Karpas-422 (cell line): ENCODE measurements at places on chromosomes 1 and 21. TPM values are rescaled to one million over a fixed set of nuclear protein-coding genes. Genes with fewer than 3 reads are reported as not detected.
A peak's percentile ranks its signal among the peaks of the same experiment; 100 is the strongest.

DNA sequence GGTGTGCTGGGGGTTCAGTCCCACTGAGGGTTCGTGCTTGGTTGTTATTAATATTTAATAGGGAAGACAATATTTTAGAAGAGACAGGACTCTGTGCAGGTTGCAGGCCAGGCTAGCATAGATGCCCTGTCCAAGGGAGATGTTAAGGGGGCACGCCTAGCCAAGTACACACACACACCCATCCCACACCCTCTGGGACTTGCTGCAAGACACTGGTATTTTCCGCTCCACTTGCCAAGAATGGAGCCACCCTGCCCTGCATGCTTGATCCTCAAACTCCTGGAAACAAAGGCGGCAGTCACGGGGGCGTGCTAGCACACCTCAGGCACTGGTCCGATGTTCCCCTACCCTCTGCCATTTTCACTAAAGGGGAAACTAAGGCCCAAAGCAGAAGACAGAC is 99.1 kb downstream of the MRPL37 start:
- no peak for DNase-seq

GRCh38 chr1:33169290-33170055 is 12.4 kb downstream of the TRIM62 start:
- DNase-seq, result peak; percentile 78

DNA sequence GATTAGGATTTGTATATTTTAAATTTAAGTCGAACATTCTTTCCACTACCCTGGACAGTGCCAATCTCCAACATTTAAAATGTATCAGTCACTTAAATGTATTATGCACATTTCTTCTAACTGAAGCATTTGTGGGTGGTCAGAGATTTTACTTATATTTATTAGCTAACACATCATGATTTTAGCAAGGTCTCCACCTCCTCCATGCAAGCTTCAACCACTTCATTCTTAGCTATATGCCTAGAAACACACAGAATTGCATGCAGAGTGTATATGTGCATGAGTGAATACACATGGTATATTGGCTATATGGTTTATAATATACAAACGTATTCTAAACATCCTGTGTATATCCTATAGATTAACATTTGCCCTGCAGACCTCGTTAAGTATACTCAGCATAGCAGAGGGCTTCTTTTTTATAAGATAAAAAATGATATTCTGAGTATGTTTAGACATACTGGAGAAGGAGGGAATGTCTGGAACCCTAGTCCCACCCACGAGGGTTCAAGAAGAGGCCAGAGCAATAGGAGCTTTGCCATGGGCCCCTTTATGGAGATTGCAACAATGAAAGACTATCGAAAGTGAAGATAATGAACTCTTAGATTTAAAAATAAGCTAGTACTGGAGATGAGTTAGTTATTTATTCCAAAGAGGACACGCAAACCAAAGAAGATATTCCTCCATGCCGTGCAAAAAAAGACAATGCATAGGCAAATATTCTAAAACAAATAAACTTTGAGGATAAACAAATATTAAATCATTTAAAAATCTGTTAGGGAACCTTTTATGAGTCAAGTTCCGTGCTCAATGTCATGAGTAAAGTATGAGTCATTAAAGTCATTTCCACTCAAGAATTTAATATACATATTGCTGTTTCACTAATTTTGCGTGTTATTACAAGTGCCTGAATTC is 480.4 kb downstream of the SIPA1L2 start:
- DNase-seq, result no peak

- DNase-seq, result peak; percentile 45
Measured at GRCh38 chr1:155392898-155393411, 72.3 kb downstream of the RUSC1 start.

DNA sequence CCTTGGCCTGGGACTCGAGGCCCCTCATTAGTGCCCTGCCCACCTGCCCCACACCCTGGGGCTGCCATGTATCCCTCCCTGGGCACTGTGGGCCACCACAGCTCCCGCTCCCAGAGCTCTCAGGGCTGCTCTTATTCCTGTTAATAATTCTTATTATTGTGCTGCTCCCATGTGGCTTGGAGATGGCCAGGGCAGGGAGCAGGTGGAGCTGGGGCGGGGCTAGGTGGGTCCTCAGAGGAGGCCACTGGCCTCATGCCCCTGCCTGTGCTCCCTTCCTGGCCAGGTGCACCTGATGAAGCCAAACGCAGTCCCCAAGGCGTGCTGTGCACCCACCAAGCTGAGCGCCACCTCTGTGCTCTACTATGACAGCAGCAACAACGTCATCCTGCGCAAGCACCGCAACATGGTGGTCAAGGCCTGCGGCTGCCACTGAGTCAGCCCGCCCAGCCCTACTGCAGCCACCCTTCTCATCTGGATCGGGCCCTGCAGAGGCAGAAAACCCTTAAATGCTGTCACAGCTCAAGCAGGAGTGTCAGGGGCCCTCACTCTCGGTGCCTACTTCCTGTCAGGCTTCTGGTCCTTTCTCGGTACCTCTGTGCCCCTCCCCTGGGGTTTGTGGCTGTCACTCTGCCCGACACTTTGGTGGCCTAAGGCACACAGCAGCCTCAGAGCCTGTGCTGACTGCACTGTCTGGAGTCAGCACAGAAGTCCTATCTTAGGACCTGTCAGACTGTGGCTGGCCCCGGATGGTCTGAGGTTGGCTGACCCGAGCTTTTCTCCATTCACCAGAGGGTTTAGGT is 34.1 kb downstream of the BMP8A start:
- peak; percentile 88 for DNase-seq

GRCh38 chr1:94554580-94554979 is 13.0 kb upstream of the F3 start:
- no peak for DNase-seq

GRCh38 chr1:223853275-223853674 is 7.5 kb upstream of the TP53BP2 start:
- DNase-seq, result no peak

DNA sequence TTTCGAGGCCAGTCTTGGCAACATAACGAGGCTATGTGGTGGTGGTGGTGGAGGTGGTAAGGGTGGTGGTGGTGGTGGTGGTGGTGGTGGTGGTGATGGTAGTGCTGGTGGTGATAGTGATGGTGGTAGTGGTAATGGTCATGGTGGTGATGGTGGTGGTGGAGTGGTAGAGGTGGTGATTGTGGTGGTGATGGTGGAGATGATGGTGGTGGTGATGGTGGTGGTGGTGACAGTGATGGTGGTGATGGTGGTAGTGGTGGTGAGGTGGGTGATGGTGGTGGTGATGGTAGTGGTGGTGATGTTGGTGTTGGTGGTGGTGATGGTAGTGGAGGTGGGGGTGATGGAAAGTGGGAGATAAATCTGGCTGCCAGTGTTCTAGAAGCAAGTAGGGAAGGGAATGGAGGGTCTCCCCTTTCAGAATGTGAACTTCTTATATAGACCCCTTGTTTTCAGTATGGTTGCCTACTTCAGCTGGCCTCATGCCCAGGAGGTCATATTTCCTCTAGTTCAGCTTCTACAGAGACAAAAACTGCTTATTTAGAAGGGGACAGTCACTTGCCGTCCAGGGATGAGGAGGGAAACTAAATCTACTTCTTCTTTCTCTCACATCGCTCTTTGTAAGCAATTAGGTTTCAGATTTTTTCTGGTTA is 27.5 kb downstream of the SH3BGR start:
- DNase-seq, result no peak

The CAPN9 gene
- total RNA-seq, result not detected in 2 replicates

The TMIGD3 gene
- total RNA-seq, result not detected in 2 replicates

The INAVA gene
- not detected in 2 replicates for total RNA-seq
